Stimulated activated CD4-positive, alpha-beta T cell treated with anti-CD3 and anti-CD28 coated beads, Interleukin-15, amount 100 ng/mL, for 1 hour (primary cell): ENCODE measurements at places on chromosomes 13 and 19.

GRCh38 chr19:27851002-27851481, 1361.9 kb downstream of the UQCRFS1 start:
- DNase-seq, result no peak

GRCh38 chr13:114341003-114341777, 26.9 kb downstream of the CHAMP1 start:
- no peak for DNase-seq

DNA sequence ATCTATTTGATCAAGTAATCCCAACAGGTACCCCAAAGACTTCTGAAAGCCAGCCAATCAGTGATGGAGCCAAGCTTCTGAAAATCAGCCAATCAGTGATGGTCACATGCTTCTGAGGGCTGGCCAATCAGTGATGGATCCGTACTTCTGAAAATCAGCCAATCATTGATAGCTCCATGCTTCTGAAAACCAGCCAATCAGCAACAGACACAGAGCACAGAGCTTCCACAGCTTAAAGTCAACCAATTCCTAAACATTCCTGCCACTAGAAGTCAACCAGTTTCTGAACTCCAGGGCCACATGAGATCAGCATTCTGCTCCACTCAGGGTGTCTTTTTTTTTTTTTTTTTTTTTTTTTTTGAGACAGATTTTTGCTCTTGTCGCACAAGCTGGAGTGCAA, 8.2 kb upstream of the HSD17B14 start:
- no peak for DNase-seq

GRCh38 chr13:103965506-103966243, 899.5 kb upstream of the SLC10A2 start:
- no peak for DNase-seq

DNA sequence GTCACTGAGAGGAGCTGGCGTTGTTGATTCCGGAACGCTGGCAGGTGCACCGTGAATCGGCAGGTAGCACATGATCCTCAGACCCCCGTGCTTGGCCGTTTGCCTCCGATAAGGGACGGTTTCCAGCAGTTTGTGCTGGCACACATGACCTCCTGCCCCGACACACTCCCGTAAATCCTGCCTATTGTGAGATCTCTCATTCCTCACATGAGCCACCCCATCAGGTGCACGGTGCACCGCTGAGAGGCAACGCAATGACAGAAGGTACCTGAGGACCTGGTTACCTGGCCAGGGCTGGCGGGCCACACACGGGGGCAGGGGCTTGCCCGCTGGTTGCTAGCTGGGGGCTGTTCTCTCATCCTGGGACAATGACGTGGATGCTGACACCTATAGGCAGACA, 2.1 kb upstream of the ADPRHL1 start:
- no peak for DNase-seq

DNA sequence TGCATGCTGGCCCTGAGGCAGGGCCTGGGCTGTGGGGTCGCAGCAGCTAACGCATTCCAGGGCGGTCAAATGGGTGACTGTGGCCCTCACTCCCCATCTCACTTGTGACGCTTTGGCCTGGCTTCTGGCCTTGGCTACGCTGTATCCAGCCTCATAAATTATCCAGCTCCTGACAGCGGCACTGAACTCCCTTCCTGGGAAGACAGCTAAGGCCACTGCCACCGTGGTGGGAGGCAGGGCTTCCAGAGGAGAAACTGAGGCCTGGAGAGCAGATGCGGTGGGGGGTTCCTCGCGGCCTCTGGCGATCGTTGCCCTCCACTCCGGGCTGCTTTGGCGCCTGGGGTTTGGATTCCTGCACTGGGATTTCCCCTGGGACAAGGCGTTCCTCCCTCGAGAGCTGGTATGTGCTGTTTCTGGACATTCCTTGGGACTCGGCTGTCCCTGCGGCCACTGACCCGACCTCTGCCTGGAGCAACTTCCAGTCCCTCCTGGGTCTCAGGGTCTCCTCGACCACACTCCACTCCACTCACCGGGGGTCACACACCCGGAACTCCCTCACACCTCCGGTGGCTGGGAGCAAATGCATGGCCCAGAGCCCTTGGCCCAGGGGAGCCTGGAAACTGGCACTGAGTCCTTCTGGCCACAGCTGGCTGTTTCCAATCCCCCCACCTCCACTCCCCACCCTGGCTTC, 3.4 kb downstream of the TBXA2R start:
- no peak for DNase-seq

DNA sequence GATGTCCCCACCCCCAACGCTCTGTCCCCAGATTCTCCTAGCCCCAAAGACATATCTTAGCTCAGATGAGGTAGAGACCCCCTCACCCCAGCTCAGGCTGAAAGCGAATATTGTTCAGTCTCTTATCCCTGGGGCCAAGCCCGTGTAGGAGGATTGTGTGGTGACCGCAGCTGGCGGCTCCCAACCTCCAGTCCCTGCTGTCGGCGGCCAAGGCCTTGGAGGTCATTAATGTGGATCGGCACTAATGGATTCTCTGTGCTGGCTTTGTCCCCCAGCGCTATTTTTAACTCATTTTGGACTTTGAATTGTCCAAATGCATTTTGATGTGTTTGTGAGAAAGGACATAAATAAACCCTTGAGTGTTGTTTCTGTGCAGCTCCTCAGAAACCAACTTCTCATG, 124.2 kb downstream of the UQCRFS1 start:
- DNase-seq, result no peak

- no peak for DNase-seq
Measured at GRCh38 chr13:22031702-22032286, 360.9 kb downstream of the FGF9 start.

DNA sequence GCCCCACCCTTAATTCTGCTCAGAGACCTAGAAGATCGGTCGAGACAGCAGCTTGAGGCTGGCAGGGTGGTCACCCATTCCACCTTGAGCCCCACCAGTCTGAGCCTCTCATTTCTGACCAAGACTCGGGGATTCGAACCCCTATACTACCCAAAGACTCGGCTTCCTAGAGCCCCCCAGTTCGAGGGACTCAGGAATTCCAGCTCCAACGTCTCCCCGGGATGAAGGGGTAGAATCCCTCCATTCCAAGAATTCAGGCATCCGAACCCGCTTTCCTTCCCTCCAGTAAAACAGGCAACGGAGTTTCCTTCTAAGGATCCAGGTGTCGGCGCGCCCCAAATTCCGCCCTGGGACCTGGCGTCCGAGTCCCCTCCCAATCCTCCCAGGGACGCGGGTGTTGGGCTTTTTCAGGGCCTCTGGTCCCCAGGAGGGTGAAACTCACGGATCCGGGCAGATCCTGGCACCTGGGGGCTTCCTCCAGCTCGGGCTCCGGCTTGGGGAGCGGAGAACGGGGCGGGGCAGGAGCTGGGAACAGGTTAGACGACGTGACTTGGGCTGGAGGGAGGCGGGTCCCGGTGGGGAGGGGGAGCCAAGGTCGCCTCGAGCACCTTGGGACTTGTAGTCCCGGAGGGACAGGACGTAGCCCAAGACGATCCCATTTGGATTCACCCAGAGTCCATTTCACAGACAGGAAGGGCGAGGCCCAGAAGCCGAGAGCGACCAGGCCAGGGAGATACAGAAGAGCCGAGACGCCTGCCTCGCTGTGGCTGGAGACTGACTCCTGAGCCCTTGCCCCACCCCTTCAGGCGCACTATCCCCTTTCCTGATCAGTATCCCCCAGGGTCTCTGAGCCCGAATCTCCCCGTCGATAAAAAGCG, at the start of gene PPP1R13L:
Gene PPP1R13L (minus strand): TSS at position 513 of the 878 bp plus-strand sequence. CDS start 6,751 bp downstream, outside the sequence.
- DNase-seq, result no peak

- DNase-seq, result no peak
Measured at GRCh38 chr19:42197375-42197817, 20.1 kb downstream of the DEDD2 start.

- no peak for DNase-seq
Measured at GRCh38 chr13:113921763-113922162, 52.1 kb downstream of the C13orf46 start.

GRCh38 chr19:35609851-35610353, 2.6 kb upstream of the HAUS5 start:
- DNase-seq, result no peak

- no peak for DNase-seq
Measured at GRCh38 chr19:800360-801029, 3.2 kb downstream of the PTBP1 start.

GRCh38 chr19:8306235-8307054, 1.7 kb downstream of the CD320 start:
- DNase-seq, result no peak

GRCh38 chr19:46896076-46896794, 35.4 kb downstream of the ARHGAP35 start:
- DNase-seq, result no peak

GRCh38 chr13:113935001-113935844, 38.7 kb downstream of the C13orf46 start:
- no peak for DNase-seq

DNA sequence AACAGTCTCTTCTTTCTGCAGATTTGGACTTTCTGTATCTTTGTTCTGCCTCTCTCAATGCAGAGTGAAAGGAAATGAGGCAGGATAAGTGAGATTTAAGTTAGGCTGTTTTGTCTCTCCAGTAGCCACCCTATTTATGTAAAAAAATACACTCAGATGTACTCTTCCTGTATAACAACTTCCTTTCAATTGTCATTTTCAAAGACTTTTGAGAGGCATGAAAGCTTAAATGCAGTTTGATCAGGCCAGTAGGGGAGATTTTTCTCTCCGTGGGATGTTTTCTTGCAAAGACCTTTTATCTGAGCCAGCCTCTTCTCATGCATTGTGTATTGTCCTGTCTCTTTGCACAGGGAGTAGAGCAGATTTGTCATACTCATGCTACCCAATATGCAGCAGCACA, 166.8 kb downstream of the SLITRK5 start:
- no peak for DNase-seq

DNA sequence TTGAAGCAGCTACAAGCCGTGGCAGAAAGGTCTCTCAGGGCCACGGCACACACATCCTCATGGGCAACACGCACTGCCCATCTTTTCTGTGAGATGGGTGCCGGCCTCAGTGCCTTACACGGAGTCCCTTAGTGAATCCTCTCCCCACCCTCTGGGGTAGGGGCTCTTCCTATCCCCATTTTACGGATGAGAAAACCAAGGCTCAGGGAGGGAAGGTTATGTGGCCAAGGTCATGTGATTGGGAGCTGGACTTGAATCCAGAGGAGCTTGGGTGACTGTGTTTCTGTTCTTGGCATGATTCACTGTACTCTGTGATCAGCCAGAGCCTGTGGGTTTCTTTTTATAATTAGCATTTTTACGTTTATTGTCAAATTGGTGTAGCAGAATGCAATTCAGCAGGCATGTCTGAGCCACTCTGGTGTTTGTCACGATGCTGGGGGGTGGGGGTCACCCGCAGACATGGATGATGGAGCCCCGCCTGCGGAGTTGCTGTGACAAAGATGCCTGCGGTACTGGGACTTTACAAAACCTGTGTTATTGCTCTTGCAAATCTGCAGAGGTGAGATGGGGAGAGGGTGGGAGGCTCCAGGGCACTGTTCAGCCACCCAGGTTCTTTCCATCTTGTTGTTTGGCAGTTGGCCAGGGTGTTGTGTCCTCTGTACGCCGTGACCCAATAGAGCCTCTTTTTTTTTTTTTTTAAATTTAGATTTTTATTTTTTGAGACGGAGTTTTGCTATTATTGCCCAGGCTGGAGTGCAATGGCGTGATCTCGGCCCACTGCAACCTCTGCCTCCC, 4.5 kb downstream of the SCN1B start:
- no peak for DNase-seq
